ENCODE measurements at places on chromosomes 4 and X.

DNA sequence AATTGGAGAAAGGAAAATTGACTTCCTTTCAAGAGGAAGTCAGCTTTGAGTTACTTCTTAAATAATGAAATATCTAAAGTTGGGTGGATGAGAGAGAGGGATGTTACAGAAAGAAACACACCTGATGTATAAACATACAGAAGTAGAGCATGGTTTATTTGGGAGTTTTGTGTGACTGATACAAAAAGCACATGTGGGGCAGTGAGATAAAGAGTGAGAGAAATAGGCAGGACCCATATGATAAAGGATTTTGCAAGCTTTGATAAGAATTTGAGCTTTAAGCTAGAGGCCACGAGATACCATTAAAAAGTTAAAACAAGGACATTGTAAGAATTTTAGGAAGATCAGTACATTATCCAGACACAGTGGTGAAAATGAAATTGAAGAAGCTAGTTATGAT is 263.3 kb upstream of the GPRIN3 start:
- no peak for DNase-seq

DNA sequence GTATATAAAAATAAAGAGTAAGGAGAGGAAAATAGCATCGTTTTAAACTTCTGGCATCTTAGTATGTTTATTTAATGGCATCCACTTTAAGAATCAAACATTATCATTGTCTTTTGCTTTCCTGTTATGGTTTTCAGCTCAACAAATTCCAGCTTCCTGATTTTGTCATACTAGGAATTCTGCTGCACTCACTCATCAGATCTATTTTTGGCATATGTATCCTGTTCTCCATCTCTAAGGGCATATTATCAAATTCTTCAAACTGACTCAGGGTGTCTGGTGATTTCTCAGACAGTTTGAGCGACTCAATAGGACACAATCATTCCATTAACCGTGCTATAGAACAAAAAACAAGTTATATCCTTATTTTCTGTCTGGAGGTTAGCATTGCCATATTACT is 248.5 kb upstream of the DIAPH2 start:
- no peak for DNase-seq

GRCh38 chr4:59762344-59762743 is 1437.8 kb upstream of the ADGRL3 start:
- DNase-seq = no peak

DNA sequence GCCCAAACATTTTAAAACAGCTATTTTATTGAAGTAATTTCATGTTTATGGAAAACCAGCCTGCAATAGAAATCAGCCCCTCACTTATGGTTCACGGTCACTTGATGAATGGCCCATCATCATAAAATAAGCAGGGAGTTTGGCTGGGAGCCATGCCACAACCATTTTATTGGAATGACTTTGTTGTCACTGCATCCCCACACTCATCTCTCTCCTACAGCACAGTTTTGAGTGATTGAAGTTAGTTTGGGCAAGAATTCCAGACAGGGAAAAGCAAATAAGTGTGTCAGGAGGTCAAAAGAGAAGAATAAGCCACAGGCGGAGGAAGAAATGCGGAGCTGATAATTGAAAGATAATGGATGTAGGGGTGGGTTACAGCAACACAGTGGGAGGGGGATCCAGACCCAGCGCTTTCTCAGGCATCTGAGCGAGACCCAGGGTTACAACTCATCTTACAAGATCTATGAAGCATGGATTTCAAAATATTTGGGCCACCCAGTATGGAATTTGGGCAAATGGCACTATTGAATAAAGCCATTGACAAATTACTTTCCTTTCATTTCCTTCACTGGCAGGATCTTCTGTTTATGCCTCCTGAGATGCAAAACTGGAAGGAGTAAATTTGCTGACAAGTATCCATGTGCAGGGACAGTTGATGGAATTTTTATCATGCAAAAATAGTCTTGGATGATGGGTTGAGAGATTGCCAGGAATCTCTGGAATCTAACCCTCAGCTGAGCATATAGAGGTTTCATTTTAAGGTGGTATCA is 100.8 kb downstream of the SHROOM3 start:
- DNase-seq = no peak

DNA sequence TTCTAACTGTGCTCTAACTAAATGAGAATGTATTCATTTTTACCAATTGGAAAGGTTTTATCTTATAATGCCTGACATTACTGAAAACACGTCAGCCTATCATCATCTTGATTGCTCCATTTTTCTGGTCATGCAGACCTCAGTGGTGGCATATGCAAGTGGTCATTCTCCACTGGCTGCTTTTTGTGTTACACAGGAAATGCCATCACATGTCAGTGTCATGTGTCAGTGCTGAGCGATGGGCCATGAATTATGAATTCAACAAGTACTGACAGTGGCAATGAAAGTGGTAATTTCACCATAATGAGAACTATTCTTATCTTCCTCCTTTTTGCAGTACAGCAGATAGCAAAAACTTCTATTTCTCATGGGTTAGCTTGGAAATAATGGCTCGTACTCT is 190.5 kb downstream of the PACRGL start:
- DNase-seq = no peak

- no peak for DNase-seq
Measured at GRCh38 chrX:18682979-18683387, 11.1 kb upstream of the RS1 start.

DNA sequence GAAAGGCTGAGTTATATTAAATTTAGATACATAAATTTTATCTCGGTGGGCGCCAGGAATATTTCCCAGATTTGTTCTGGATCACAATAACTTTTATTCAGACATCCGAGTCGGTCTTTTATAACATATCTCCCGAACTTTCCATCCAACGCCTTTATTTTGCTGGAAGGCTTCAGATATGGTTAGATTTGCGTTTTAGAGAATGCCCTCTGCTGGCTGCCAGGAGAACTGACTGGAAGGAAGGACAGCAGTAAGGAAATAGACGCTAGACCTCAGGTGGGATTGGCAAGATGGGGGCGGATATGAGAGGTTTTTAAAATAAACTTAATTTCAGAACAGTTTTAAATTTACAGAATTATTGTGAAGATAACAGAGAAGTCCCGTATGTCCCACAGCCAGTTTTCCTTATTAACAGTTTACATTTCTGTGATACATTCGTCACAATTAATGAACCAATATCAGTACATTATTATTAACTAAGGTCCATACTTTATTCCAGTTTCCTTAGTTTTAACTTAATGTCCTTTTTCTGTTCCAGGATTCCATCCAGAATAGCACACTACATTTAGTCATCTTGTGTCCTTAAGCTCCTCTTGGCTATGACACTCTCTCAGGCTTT is 4.6 kb upstream of the KANTR start:
- no peak for DNase-seq

GRCh38 chrX:136620780-136621179 is 27.2 kb upstream of the CD40LG start:
- DNase-seq = no peak

GRCh38 chr4:148632476-148632875 is 190.3 kb upstream of the NR3C2 start:
- DNase-seq = no peak

GRCh38 chr4:7557456-7557855 is 122.7 kb upstream of the PSAPL1 start:
- DNase-seq = no peak

GRCh38 chrX:13007519-13008188 is 32.7 kb downstream of the TMSB4X start:
- DNase-seq = no peak

DNA sequence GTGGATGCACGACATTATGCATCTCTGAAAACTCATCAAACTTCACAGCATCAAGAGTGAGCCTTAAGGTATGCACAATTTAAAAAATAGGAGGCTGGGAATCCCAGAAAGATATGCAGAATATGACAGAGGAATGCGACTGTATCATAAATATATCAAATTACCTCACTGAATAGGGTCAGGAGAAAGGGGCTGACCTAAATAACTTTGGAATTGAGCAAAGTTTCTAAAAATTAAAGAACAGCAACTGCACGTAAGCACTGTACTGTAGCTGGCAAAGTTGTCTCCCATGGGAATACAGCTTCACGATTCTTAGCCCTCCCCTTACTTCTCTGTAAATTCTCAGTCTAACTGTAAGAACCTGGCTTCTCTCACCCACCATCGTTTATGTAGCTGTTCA is 397.4 kb upstream of the ZFP42 start:
- DNase-seq = no peak

Data from effector CD8-positive, alpha-beta T cell (primary cell).